Stomach (tissue), 19 donors: ENCODE measurements at places on chromosomes 5 and 9. TPM values are rescaled to one million over a fixed set of nuclear protein-coding genes. Genes with fewer than 3 reads are reported as not detected.

SPINK13 gene
- not detected for total RNA-seq

- H3K27me3 ChIP-seq: no peaks in the 10 kb centered on the region
- no peak for DNase-seq
- no peak overlapping the region for H3K27ac ChIP-seq
- no peaks in the 10 kb centered on the region for H3K4me1 ChIP-seq
- no peaks in the 10 kb centered on the region for H3K36me3 ChIP-seq
These were observed 1144.9 kb upstream of the C9orf72 start for GRCh38 chr9:28718226-28718625.

OR13C5 gene
- total RNA-seq: not detected

SLC6A18 gene
- not detected for total RNA-seq

DNA sequence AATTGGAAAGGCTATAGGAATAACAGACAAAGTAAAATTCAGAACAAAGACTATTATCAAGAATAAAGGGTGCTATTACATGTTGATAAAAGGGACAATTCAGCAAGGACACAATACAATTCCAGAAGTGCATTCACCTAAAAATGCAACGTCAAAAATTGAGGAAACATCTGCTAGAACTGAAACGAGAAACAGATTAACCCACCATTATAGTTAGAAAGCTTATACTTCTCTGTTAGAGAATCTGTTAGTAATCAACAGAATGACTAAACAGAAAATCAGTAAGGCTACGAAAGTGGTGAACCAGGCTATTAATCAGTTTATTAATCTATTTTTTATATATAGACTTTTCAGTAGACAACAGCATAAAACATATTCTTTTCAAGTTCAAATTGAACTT lies 14.8 kb downstream of the FCN1 start:
- no peak overlapping the region for H3K4me3 ChIP-seq
- no peak overlapping the region for H3K27ac ChIP-seq
- no peaks in the 10 kb centered on the region for H3K4me1 ChIP-seq
- no peak for DNase-seq
- no peaks in the 10 kb centered on the region for H3K36me3 ChIP-seq
- H3K27me3 ChIP-seq: no peaks in the 10 kb centered on the region

DNA sequence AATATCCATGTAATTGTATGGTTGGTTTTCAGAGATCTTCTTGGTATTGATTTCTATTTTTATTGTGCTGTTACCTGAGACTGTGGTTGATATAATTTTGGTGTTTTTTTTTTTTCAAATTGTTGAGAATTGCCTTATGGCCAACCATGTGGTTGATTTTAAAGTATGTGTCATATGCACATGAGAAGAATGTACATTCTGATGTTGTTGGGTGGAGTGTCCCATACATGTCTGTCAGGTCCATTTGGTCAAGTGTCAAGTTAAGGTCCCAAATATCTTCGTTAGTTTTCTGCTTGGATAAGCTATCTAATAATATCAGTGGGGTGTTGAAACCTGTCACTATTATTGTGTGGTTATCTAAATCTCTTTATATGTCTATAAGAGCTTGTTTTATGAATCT lies 160.0 kb upstream of the ITGA1 start:
- no peaks in the 10 kb centered on the region for H3K27me3 ChIP-seq
- DNase-seq: no peak
- H3K36me3 ChIP-seq: no peaks in the 10 kb centered on the region
- H3K4me1 ChIP-seq: no peaks in the 10 kb centered on the region

DNA sequence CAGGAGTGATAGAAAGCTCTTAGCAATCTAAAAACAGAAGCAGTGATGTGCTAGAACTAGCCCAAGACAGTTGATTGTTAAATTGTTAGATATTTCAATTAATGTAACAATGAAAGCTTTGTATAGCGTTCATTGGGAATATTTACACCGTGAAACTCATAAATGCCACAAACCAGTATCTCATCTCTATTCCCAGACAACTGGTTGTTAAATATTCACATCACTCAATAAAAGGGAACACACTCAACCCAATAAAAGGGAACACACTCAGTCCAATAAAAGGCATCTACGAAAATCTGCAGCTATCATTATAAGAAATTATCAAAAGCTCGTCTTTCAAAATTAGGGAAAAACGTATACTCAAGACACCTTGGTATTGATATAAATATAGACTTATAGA lies 270.9 kb downstream of the CYLC2 start:
- no peak for DNase-seq
- H3K36me3 ChIP-seq: no peaks in the 10 kb centered on the region
- no peak overlapping the region for H3K4me3 ChIP-seq
- no peaks in the 10 kb centered on the region for H3K4me1 ChIP-seq

PCSK5 gene
- 1.8 TPM for total RNA-seq
